ENCODE measurements at places on chromosomes 5 and 9. TPM values are rescaled to one million over a fixed set of nuclear protein-coding genes. Genes with fewer than 3 reads are reported as not detected.

GRCh38 chr5:107855171-107855570 is 184.4 kb upstream of the EFNA5 start:
- no peak for DNase-seq

DNA sequence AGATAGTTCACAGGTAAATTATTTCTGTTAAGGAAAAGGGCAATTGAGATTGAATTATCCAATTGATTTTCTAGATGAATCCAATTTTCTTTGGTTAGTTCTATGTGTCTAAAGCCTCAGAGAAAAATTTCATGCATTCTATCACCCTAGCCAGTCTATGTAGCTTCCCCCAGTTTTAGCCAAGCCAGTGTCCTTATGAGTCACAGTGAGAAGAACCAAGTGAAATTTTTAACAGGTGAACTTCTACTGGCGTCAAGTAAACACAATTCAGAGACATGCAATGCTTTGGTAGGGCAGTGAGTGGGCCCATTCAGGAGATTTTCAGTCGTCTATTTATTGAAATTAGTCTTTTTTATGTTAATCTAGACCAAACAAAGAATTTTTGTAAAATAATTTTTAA is 1077.4 kb upstream of the ARRDC3 start:
- DNase-seq = no peak

DNA sequence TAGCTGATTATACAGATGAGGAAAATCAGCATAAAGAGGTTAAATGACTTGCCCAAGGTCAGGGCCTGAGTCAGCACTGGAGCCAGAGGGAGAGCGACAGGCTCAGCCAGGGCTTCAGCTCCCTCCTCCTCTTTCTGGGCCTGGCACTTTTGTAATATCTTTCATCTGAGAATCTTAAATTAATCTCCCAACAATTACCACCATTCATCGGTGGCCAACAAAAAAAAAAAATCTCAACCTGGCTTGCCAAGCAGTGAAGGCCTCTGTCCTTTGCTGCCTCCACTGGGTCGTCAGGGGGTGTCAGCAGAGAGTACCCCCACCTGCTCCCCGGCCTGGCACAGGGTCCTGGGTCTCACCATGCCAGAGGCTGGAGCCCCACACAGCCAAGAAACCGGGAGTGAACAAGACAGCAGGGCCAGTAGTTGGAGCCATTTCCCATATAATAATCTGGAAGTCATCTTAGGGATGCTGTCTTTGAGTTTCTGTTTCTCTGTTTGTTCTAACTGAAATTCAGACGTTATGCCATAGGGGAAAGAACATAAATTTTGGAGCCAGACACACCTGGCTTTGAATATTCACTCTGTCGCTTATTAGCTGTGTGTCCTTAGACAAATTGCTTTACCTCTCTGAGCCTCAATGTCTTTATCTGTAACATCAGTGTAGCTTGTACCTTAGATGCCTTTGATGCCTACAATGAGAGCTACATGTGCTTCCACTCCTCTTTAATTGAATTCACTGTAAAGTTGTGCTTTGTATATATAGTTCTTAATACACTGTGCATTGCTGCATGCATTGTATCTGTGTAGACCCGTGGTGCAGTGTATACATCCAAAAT is 299.9 kb upstream of the MSX2 start:
- no peak for DNase-seq

- no peak for DNase-seq
These were observed 114.2 kb downstream of the FEM1C start for GRCh38 chr5:115430374-115430773.

DNA sequence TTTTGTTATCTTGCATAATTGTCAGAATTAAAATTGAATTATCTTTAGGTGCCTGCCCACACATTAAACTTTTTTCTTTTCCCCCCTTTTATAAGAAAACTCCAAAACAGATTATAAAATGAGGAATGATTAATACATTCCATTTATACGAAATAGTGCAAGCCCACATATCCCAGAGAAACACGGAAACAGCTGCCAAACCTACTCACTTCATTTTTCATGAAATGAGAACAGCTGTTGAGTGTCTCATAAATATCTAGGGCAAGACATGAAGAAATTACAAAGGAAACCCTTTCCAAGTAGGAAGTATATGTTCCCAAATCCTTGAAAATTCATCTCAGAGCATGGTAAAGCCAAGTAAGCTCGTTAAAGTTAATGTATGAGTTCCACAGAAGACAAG is 459.4 kb upstream of the NMUR2 start:
- DNase-seq = peak; percentile 47

DNA sequence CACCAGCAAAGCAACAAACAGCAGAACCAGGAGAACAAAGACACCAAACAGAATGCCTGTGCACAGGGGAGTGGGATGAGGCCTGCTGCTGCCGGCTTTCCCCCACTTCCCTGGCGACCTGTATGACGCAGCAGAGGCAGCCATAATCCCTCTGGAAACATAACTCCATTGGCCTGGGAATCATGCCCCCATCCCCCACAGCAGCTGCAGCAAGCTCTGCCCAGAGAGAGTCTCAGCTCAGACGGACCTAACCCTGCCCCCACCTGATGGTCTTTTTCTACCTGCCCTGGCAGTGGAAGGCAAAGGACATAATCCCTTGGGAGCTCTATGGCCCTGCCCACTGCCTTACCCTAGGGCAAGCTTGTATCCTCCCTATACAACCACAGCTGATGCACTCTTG is 81.8 kb upstream of the FANCC start:
- DNase-seq = no peak

- DNase-seq = no peak
These were observed 36.2 kb downstream of the C5 start for GRCh38 chr9:121013911-121014310.

GRCh38 chr5:103340717-103341388 is 82.3 kb downstream of the MACIR start:
- no peak for DNase-seq

SLC22A4 gene
- 4.6 TPM for total RNA-seq

- DNase-seq = peak; percentile 49
These were observed 195.4 kb downstream of the MPDZ start for GRCh38 chr9:13083963-13084528.

DNA sequence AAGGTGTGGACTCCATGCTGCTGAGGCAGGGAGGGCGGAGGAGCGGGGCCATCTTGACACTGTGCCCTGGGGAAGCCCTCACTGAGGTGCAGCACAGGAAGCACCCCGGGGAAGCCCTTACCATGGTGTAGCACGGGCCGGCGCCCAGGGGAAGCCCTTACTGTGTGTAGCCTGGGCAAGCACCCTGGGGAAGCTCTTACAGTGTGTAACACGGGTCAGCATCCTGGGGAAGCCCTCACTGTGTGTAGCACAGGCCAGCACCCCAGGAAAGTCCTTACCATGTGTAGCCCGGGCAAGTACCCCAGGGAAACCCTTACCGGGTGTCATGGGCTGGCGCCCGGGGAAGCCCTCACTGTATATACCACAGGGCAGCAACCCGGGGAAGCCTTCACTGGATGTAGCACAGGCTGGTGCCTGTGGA is 62.6 kb upstream of the ZNF354B start:
- no peak for DNase-seq

GRCh38 chr5:171421331-171422262 is 2.1 kb downstream of the FGF18 start:
- DNase-seq = no peak

DNA sequence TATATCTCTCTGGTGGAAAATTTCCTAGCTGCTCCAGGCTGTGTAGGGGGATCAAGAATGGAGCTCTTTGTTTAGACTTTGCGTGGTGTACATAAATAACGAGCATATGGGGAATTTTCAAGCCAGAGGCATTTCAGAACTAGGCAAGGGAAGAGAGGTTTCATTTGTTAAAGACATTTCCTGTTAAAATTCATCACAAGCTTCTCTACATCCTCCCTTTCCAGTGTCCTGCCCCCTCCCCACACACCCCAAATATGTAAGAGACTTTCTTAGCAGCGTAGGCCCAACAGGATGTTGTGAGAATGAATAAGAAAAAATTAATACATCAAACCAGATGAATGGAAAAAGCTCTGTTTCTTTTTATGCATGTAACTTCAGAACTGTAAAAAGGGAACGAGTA is 150.3 kb downstream of the GPBP1 start:
- DNase-seq = no peak

TMEM215 gene
- 3.1 TPM for total RNA-seq

DNA sequence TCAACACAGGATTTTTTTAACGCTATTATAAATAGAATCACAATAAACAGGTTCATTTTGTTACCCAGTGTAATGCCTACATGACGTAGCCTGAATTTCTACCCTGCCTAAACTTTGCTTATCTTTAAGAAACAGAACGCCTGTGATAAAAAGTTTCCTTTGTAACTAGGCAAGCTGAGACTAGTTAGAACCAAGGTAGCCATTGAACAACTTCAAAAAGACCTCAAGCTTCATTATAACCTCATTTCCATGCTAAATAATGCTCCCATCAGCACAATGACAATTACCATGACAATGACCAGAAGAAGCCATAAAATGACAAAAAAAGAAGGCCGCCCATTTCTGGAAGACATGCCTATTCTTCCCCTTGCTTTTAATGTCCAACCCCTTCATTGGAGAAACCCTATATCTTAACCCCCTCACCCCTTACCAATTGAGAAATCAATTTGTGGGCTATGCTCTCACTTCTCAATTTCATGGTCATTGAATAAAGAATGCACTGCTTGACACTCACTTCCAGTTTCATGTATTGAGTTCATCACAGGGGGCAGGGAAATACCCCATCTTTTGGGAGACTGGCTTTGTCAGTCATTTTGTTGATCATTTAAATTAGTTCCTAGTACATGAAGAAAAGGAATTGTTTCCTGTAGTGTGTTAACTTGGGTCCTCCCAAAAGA is 276.8 kb downstream of the MCTP1 start:
- DNase-seq = no peak

GRCh38 chr5:72372923-72373322 is 52.8 kb downstream of the PTCD2 start:
- DNase-seq = no peak

DNA sequence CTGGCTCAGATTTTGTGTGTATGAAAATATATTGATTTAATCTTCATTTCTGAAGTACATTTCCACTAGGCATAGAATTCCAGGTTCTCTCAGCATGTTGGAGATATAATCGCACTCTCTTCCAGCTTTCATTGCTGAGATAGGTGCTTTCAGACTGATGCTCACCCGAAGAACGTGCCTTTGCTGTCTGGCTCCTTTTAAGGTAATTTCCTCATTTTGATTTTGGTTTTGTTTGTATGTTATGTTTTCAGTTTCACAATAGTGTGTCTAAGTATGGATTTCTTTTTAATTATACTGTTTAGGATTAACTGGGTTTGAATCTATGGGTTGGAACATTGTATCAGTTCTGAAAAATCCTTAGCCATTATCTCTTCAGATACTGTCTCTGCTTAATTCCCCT is 132.0 kb upstream of the NFIB start:
- no peak for DNase-seq

- DNase-seq = no peak
These were observed 56.0 kb downstream of the TRIP13 start for GRCh38 chr5:948472-949274.

- DNase-seq = no peak
These were observed 572.7 kb downstream of the CAAP1 start for GRCh38 chr9:26319859-26320258.

SLC46A2 gene
- 0.24 TPM for total RNA-seq

DNA sequence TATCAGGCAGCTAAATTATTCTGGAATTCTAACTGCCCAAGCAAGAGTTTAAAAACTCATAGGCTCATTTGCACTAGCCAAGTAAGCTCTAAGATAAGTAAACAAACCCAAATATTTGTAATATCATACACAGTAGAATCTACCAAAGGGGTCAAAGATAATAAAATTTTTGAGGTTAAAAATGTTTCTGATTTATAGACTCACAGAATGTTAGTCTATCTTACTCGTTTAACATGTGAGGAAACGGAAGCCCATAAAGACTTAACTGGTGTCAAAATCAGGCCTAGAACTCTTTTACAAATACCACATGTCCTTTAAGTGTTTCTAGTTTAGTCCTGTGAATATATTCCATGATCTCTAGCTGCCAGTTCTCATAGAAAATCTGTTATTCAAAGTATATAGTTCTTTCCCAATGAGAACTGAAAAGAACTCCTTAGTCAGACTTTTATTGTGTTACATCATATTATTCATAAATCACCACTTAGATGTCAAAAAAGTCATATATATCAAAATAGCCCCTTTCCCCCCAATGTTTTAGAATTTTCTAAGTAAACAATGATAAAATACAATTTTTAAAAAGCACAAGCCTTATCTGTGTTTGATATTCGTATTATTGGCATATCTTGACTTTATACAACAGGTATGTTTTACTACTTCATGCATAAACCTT is 13.9 kb downstream of the RAB14 start:
- DNase-seq = peak; percentile 20

DNA sequence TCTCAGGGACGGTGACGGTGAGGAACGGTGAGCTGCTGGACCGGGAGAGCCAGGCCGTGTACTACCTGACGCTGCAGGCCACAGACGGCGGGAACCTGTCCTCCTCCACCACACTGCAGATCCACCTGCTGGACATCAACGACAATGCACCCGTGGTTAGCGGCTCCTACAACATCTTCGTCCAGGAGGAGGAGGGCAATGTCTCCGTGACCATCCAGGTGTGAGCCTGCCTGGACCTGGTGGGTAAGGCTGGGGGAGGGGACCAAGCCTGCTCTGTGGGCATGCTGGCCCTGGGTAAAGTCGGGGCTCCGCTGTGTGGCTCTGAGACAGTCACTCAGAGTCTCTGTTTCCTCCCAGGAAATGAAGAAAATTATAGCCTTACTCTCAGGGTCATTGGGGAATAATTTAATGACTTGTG is 29.3 kb downstream of the CDHR2 start:
- DNase-seq = peak; percentile 23

CDC20B gene
- total RNA-seq = 0.96 TPM

- no peak for DNase-seq
These were observed 85.3 kb downstream of the MVB12B start for GRCh38 chr9:126411948-126412284.

DNA sequence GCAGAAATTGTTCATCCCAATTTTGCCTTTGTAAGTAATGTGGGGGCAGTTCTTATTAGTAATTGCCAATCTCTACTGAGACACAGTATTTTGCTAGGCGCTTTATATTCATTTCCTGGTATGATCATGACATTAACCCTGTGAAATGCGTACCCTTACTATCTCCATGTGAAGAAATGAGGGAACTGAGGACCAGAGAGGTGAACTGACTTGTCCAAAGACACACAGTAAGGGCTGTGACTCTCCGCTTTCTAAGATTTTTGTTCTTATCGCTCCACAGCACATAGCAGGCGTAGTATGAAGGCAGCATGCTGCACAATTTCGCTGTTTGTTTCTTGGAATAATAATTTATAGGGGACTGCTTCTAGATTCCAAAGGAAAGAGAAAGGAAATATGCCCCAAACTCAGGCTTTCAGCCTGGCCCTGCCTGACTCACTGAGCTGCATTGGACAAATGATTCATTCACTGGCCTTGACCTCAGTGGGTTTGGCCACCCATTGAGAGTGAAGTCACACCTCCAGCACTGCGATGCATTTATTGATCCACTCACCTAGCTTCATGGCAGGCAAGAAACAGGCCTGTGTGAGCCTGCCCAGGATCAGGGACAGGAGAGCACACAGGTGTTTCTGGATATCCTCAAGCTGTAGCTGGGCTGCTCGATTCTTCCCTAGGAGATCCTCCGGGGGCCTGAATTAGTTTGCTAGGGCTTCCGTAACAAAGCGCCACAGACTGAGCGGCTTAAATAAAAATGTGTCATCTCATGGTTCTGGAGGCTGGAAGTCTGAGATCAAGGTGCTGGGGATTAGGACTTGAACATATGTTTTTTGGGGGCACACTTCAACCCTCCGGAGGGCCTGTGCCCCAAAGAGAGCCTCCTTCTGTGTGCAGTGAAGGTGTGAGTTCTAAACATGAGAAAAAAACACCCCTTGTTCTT is 7.2 kb upstream of the DUSP1 start:
- DNase-seq = peak; percentile 38
